RKO (cell line): ENCODE measurements at places on chromosomes 7 and 10.

DNA sequence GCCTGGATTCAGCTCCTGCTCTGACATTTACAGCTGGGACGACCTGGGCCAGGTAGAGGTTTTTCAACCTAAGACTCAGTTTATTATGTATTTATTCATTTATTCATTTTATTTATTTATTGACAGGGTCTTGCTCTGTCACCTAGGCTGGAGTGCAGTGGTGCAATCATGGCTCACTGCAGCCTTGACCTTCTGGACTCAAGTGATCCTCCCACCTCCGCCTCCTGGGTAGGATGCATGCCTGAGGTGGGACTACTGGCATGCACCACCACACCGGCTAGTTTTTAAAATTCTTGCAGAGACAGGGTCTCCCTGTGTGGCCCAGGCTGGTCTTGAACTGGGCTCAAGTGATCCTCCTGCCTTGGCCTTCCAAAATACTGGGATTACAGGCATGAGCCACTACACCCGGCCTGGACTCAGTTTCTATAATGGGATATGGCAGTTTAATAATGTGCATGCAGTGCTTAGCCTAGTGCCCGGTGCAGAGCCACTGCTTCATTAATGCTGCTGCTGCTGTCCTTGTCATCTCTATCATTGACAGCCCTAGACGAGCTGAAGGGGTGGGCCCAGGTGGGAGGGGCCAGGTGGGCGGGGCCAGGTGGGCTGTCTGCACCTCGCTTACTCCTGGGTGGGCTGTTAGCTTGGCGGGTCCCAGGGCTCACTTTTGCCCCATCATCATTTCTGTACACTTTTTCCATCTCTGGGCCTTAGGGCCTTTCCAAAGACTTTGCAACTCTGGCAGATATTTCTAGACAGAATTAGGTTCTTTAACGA is 92.6 kb downstream of the LHPP start:
- DNase-seq, result no peak

- no peak for DNase-seq
Measured at GRCh38 chr10:117138838-117139580, 939 bp upstream of the VAX1 start.

- DNase-seq, result peak; percentile 99
Measured at GRCh38 chr7:130904031-130904757, 170.2 kb upstream of the KLF14 start.

DNA sequence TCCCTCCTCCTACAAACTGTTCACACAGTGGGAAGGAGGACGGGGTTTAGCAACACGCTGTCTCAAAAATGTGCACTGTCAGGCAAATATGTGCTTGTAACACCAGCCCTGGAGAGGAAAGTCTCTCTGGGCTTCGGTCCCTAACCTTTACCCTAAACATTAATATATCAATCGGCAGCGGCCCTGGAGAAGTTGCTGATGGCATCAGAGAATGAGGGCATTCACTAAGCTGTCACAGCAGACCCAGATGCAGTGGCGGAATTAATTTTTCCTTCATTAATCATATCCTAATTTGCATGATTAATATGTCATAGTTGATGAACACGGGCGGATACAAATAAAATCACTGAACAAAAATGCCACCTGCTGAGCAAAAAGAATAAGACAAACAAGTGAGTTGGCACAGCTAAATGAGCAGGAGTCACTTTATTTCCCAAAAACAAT is 45.2 kb upstream of the INSIG1 start:
- peak; percentile 39 for DNase-seq

GRCh38 chr10:20648263-20648874 is 248.7 kb downstream of the NEBL start:
- no peak for DNase-seq

- DNase-seq, result no peak
Measured at GRCh38 chr10:16509996-16510395, 11.7 kb downstream of the C1QL3 start.

- DNase-seq, result no peak
Measured at GRCh38 chr10:22649390-22649841, 65.0 kb downstream of the PIP4K2A start.

DNA sequence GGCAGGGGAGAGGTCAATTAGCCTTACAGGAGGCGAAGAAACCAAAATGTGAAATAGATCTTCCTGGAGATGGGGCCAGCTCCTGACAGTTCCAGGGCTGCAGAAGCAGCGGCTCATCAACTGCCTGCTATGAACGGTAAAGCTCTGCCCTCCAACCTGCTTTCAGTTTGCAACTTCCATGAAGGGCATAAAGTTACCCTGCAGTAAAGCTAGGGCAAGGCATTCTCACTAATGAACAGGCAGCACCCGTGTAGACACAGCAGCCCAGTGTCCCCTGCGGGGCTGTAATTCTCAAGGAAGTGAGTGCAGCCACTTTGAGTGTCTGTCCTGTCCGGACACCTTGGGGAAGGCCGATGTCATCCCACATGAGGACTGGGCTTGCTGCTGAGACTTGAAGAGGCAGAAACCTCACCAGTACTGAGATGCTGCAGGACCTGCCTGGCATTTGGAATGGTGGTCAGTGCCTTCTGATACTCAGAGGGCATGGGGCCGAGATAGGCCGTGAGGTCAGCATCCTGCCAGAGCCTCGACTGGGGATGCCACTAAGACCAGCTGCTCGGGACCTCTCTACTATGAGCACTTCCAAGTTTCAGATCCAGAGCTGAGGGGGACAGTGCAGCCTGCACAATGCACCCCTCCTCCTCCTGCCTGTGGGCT is 26.1 kb upstream of the C10orf53 start:
- DNase-seq, result no peak

GRCh38 chr7:94530109-94530508 is 20.5 kb downstream of the CASD1 start:
- no peak for DNase-seq

DNA sequence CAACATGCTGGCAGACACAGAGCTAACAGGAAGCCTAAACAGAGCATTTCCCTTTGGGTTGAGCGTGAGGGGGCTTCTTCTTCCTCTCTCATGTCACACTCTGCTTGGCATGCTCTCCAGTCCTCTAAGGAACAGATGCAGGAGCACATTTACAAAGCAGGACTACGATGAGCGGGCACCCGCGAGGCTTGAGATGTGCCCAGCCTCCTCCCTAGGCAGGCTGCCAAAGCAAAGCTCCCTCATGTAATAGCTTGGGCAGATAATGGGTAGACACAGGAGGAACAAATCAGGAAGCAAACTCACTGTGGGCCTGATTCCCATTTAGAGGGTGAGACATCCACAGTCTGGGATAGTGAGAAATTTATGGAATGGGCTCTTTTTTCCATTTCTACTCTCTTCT is 519.1 kb downstream of the NRG3 start:
- DNase-seq, result no peak
